ENCODE measurements at places on chromosomes 3 and 15.

- DNase-seq: no peak
Observed at GRCh38 chr15:82393671-82394070, 35.9 kb upstream of the GOLGA6L9 start.

GRCh38 chr3:128143496-128143895 is 9.8 kb upstream of the EEFSEC start:
- DNase-seq: no peak

DNA sequence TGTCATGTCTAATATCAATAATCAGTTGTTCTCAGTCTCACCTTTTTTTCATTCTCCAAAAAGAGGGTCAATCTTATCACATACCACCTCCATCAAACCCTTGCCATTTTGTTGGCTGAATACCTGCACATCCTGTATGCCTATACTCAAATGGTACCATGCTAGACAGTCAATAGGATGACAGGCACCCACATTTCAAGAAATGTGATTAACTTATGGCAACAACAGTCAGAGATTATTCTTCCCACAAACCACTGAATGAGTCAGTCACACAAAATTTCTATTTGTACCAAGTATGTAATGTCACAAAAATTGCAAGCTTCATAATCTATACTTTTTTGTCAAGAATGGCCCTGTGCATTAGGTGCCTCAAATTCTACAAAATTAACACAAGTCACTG is 5.1 kb upstream of the SLC27A2 start:
- DNase-seq: no peak

DNA sequence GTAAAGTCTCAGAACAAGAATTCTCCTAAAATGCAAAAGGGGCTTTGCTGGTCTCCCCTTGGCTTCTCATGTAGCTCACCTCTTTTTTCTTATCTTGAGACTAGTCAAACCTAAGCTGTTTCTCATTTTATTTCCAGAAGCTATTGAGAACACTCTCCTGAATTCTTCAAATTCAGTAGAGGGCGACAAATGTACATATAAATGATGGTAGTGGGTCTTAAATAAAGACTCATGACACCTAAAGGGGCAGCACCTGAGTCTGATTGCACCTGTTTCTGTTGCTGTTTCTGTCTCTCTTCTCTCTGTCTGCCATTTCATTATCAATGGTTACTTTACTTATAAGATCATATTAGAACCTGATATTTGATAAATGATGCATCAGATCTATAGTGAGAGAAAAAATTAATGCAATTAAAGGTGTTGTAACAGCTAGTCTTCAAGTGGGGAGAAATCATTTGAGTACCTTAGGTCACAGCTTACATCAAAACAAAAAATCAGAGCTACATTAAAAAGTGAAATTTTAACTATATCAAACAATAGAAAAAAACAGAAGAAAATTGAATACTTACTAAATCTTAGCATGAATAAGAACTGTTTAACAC is 7.0 kb downstream of the ADIPOQ start:
- DNase-seq: no peak

DNA sequence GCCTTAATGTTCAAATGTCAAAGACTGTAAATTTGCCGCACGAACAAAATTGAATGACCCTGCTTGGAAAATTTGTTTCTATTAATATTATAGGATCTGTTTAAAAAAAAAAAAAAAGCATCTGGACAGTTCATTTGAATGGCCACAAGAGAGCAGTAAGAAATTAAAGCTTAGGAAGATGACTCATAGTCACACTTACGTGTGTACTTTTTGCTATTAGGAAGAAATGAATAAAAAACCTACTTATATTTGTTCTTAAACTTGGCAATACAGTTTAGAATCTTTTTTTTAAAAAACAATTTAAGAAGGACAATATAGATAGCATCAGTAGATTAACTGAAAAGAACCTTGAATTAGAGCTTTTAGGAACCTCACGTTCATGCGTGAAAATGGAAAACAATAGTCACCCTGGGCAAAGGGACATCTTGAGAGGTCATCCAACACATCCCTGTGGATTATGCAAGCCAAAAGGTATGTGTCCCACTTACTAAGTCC is 621.8 kb downstream of the MECOM start:
- DNase-seq: no peak
